Stimulated activated CD4-positive, alpha-beta T cell treated with anti-CD3 and anti-CD28 coated beads, Interleukin-2, amount 100 ng/mL, for 48 hours (primary cell): ENCODE measurements at places on chromosomes 2 and 18.

GRCh38 chr2:172093416-172094293 lies 8.3 kb downstream of the DLX1 start:
- no peak for DNase-seq

GRCh38 chr2:99776206-99776905 lies 286.5 kb upstream of the REV1 start:
- DNase-seq, result no peak

DNA sequence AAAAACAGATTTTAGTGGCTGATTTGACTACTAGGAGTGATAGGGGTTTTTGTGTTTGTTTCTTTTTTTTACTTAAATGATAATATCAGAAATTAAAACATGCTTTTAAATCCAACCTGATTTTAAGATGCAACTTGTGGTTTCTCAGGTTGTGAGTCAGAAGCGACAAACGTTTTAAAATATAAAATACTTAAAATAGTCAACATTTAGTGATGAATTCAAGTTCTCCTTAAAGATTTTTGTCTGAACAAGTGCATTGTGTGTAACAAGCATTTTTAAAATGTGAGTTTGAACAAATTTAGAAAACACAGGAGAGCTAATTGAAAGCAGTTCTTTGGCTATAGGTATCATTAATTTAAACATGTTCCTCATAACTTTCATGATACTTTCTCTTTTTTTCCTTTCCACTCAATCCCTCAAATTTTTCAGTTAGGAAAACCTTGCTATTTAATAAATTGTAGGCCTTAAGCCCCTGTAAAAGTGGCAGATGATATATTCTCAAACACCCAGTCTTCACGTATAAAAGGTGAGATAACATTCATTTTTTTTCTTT lies 3.6 kb downstream of the TBR1 start:
- DNase-seq, result no peak

- DNase-seq, result no peak
Observed at GRCh38 chr2:184137955-184138354, 460.4 kb upstream of the ZNF804A start.

- peak; percentile 54 for DNase-seq
Observed at GRCh38 chr18:46071653-46072375, at the start of gene PSTPIP2. PSTPIP2 (minus strand) TSS chr18:46072260; CDS start chr18:46072188, 72 bp downstream.

DNA sequence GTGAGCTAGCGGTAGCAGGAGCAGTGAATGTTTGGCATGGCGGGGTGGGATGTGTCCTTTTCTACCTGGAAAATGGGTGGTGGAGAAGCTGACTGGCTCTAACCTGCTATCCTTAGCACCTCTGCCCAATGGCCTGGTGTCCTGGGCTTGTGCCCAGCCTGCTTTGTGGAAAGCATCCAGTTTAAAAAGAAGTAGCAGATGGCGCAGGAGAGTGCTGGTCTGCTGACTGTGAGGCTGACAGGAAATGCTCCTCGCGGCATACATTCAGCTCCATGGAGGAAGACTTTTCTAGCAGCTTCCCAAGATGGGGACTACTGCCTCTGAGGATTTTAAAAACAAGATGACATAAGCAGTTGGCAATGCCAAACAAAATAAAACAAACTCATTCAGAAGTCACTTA lies 56.2 kb upstream of the LYPD6B start:
- DNase-seq, result no peak

DNA sequence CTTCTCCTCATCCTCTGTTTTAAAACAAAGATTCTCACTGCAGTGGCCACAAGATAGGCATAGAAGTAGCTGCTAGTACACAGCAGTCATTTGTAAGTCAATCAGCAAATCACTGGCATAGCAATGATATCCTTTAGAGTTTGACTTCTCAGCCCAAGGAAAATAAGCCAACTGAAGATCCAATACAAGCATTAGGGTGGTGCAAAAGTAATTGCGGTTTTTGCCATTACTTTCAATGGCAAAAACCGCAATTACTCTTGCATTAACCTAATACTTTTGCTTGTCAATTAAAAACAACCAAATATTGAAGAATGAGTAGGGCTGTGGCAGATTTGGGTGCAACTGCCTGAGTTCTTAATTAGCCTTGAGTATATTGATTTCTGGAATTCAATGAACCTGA lies 2.8 kb downstream of the G6PC2 start:
- no peak for DNase-seq

DNA sequence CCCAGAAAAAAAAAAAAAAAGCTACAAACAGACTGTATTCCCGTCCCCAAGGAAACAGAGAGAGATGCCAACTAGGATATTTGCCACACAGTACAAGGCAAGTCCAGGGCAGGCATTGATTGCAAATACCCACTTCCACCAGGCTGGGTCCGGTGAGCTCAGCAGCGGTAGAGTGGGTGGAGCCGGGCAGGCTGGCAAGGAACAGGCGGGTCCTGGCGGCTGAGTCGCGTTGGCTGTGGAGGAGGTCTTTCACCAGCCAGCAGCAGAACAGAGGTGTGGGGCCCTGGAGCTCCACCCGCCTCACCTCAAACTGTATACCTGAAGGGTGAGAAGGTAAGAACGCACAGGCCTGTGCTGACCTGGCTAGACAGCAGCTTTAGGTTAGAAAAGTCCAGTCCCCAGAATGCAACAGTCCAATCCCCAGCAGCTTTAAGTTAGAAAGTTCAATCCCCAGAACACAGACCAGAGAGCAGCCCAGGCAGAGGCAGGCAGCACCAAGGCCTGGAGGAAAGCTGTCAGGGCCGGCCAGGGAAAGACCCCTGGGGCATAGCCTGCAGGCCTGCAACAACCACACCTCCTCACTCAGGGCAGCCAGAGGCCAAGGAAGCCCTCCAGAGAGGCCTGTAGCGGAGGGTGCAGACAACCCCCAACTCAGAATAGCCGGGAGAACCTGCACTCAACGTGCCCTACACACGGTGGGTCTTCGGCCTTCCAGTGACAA lies 21.9 kb upstream of the MTERF4 start:
- no peak for DNase-seq

DNA sequence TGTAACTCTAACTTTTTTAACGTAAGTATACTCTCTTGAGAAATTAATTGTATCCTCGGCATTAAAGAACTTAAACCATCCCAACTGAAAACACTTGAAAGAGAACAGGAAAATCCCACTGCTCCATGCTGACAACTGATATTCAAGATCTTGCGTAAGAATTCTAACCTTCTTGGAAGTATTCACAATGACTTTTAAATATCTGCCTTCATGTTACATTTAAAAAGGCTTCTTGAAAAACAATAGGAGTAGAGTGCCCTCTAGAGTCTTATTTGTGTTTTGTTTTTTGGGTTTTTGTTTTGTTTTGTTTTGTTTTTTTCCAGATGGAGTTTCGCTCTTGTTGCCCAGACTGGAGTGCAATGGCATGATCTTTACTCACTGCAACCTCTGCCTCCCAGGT lies 65.4 kb upstream of the DNAJC10 start:
- DNase-seq, result no peak

DNA sequence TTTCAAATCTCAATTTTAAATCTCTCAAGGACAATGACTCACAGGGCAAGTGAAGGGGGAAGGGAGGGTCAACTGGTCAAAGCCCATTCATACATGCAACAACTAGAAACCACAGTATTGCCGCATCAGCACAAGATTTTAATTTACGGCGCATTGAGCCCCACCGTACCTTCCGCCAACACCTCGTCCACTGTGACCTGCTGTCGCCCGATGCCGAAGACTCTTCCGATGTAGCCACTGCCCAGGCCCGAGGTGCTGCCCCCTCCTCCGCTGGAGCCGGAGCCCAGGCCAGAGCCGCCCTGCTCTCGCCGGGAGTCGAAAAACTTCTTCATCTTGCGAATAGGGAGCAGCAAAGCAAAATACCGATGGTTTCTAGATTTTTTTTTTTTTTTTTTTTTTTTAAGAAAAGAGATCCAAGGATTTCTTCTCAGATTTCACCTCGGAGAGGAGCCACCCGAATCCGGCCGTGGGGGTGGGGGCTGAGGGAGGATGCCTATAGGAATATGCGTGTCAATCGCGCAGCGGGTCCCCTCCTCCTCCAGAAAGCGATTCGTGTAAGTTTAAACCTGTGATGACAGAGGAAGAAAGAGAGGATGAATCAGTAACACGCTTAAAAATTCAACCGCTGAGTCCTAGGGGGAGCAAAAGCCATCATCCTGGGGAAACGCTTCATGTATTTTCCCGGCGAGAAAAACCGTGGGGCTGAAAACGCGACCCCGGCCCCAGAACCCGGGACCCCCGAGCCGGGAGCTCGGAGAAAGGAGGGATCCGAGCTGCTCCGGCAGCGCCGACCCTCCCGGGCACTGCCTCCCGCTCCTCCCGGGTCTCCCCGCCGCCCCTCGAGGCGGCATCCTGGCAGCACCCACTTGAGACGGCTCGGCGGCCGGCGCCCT lies 584 bp downstream of the AAK1 start:
- DNase-seq, result peak; percentile 56

- no peak for DNase-seq
Observed at GRCh38 chr2:66696886-66697285, 262.0 kb downstream of the MEIS1 start.

DNA sequence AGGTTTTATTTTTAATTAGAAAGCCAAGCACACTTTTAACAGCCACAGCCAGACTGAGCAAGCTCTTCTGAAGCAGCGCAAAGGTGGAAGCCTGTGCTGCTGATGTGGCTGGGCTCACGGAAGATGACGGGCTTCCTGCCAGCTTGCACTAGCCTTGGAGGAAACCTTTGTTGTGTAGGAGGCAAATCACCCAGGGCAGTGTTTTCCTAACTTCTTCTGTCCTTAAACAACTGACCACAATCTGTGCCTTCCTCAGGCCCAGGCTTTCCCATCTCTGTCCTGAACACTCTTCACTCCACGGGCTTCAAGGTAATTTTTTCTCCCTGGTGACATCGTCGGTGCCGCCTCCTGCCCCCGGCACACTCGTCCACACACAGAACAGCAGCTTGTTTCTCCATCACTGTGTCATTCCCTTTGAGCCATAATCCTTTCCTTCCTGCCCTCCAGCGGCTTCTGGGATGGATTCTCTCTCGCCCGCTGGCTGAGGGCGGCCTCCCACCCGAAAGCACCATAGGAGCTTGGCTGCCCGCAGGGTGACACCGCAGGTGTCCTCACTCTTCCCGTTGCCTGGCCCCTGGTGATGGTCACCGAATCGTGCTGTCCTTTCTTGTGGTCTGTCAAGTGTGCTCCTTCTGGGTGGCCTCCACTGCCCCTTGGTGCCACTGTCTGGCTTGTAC lies 31.1 kb upstream of the INHBB start:
- DNase-seq, result no peak

- DNase-seq, result no peak
Observed at GRCh38 chr2:128980475-128980874, 661.8 kb upstream of the HS6ST1 start.

DNA sequence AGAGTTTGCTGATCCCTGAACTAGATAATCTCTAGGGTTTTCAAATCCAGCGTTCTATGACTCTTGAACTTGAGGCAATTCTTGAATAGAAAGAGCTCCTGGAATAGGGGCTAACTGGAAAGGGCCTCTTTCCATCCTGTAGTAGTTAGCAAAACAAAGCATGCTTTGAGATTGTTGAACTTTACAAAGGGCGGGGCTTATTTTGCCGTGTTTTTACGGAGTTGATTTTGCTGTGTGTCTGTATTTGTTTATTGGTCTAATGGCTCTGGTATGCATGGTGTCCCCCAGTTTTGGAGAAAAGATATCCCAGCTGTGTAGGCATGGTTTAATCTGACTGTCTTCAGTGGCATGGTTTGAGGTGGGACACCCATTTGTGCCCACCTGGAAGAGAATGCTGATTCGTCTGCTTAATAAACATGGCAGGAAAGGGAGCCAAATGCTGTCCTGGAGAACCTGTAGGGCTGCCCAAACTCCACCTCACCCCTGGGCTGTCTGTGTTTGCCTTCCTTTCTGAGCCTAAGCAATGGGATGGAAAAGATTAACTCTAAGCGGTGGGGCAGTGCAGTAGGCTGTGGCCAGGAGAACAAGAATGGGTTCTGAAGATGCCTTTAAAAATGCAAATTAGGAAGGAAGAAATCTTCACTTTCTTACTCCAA lies 74.1 kb upstream of the FOSL2 start:
- no peak for DNase-seq

GRCh38 chr2:156064540-156064939 lies 268.0 kb downstream of the NR4A2 start:
- DNase-seq, result no peak

GRCh38 chr18:7133181-7133580 lies 15.6 kb upstream of the LAMA1 start:
- DNase-seq, result no peak
